ENCODE measurements at places on chromosomes 4 and X.

DNA sequence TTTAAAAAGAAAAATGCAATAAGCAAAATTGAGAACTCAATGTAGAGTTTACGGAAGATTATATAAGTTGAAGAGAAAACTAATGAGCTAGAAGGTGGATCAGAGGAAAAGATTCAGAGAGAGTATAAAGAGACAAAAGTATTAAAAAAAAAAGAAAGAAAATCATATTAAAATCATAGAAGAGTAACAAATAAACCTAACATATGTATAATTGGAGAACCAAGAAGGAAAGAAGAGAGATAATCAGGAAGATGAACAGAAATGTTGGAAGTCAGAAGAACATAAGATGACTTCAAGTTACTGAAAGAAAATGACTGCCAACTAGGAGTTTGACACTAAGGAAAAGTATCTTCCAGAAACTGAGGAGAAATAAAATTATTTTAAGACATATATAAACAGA, 34.3 kb upstream of the ANTXR2 start:
- DNase-seq = no peak

- no peak for DNase-seq
Observed at GRCh38 chrX:68646421-68646820, 1.0 kb upstream of the STARD8 start.

DNA sequence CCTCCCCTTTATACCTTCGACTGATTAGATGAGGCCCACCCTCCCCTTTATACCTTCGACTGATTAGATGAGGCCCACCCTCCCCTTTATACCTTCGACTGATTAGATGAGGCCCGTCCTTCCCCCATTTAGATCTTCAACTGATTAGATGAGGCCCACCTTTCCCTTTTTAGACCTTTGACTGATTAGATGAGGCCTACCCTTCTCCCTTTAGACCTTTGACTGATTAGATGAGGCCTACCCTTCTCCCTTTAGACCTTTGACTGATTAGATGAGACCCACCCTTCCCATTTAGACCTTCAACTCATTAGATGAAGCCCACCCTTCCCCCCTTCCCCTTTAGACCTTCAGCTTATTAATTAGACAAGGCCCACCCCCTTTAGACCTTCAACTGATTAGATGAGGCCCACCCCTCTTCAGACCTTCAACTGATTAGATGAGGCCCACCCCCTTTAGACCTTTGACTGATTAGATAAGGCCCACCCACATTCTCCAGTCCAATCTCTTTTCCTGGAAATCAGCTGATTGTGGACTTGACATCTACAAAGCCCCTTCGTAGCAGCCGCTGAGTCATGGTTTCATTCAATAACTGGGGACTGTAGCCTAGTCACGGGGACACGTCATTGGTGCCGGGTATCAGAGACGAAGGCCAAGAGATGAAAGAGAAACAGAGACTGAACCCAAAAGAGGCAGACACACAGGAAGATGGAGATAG, 28.8 kb upstream of the IL3RA start:
- DNase-seq = no peak

GRCh38 chrX:44216171-44216570, 127.3 kb downstream of the EFHC2 start:
- no peak for DNase-seq

Data from stimulated activated CD4-positive, alpha-beta T cell treated with anti-CD3 and anti-CD28 coated beads, TNF-alpha, amount 100 ng/mL, for 4 hours (primary cell).